T47D (cell line): ENCODE measurements at places on chromosomes 3 and 15.

GRCh38 chr15:39642011-39642640, 61.2 kb downstream of the THBS1 start:
- DNase-seq: no peak

DNA sequence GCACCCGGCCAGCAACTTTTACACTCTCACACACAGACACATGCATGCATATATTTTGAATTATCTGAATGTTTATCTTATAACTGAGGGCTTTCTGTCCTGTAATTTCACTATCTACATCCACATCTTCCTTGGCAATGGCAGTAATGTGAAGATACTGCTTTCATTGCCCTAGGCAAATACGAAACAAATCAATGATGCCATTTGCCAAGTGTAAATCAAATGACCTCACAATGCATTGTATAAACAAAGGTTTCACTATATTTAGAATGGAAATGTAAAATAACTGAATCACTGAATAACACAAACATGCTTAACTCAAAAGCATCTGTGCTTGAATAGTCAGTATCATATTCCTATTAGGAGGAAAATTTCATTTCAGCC, 455.6 kb downstream of the TBL1XR1 start:
- DNase-seq: no peak

- DNase-seq: no peak
Observed at GRCh38 chr3:125479091-125479490, 40.9 kb downstream of the SNX4 start.

DNA sequence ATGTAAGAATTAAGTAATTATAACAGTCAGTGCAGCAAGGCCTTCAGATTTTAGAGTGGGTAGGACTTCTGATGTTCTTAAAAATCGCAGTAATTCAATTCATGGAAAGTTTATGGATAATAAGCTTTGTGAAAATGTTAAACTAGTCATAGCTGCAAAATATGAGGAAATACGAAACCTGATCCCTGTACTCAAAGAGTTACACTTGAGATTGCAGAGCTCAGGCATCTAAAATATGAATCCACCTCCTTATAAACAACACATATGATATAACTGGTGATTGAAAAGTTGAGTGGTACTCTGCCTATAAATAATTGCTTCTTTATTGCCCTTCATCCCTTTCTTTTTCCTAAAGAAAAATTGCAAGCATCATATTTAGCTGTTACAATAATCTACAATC, 473.3 kb downstream of the OTOL1 start:
- no peak for DNase-seq

- no peak for DNase-seq
Observed at GRCh38 chr15:98948456-98948855, 59.1 kb downstream of the PGPEP1L start.
